ENCODE measurements at places on chromosomes 7 and 10.

GRCh38 chr7:14457568-14458453 lies 444.7 kb downstream of the DGKB start:
- DNase-seq, result peak; percentile 66

DNA sequence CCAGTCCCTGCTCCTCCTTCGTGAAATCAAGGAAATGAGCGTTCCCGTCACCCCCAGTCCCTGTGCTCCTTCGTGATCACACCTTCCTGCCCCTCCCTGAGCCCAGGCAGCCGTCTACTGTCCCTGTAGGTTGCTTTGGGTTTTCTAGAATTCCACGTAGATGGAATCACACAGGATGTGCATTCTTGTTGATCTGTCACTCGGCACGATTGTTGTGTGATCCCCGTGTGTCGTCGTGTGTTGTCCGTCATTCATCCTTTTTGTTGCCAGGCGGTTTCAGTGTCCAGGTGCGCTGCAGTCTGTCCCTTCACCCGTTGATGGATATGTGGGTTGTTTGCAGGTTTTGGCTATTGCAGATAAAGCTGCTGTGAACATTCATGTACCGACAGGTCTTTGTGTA lies 9.4 kb downstream of the MTG1 start:
- DNase-seq, result no peak

GRCh38 chr7:151384776-151385625 lies 24.8 kb downstream of the WDR86 start:
- DNase-seq, result no peak

- DNase-seq, result no peak
Observed at GRCh38 chr7:17590221-17590620, 291.8 kb downstream of the AHR start.

DNA sequence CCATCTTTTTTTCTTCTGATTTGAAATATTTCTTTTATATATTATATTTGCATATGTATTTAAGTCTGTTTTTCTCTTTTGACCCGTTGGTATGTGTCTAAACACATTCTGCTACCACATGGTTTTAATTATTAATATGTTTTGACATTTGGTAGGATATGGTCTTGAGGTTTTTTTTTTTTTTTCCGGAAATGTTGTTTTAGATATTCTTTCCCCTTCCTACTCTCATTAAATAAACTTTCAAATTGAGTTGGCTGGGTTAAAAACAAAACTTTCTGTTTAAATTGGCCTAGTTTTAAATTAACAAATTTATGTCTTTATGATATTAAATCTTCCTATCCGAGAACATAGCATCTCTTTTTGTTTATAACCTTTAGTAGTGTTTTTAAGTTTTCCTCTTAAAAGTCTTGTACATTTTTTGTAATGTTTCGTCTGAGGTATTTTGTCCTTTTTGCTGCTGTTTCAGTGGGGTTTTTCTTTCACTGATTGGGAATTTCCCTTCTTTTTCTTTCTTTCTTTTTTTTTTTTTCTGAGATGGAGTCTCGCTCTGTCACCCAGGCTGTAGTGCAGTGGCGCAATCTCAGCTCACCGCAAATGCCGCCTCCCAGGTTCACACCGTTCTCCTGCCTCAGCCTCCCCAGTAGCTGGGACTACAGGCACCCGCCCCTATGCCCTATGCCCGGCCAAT lies 25.4 kb downstream of the STAM start:
- DNase-seq, result no peak

GRCh38 chr10:43078175-43078985 lies 1.5 kb downstream of the RET start:
- no peak for DNase-seq

DNA sequence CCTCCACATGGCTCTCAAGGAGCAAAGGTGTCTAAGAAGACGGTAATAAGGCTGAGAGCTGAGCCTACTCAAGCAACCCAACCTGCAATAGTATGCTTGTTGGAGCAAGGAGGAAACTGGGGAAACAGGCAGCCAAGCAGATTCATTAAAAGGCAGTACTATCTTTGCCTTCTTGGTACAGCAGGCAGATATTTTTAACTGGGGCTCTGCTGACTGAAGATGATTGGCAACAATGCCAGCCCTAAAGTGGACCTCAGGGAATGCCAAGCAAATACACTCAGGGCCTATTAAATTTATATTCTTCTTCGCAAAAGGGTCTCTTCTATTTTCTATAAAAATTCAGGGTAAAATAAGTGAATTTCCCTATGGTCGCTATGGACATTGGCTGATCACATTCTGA lies 109.4 kb upstream of the PCGF5 start:
- DNase-seq, result no peak

- peak; percentile 74 for DNase-seq
Observed at GRCh38 chr7:47371733-47372368, 210.1 kb downstream of the TNS3 start.

- DNase-seq, result no peak
Observed at GRCh38 chr7:1546274-1546908, 9.6 kb downstream of the TMEM184A start.

DNA sequence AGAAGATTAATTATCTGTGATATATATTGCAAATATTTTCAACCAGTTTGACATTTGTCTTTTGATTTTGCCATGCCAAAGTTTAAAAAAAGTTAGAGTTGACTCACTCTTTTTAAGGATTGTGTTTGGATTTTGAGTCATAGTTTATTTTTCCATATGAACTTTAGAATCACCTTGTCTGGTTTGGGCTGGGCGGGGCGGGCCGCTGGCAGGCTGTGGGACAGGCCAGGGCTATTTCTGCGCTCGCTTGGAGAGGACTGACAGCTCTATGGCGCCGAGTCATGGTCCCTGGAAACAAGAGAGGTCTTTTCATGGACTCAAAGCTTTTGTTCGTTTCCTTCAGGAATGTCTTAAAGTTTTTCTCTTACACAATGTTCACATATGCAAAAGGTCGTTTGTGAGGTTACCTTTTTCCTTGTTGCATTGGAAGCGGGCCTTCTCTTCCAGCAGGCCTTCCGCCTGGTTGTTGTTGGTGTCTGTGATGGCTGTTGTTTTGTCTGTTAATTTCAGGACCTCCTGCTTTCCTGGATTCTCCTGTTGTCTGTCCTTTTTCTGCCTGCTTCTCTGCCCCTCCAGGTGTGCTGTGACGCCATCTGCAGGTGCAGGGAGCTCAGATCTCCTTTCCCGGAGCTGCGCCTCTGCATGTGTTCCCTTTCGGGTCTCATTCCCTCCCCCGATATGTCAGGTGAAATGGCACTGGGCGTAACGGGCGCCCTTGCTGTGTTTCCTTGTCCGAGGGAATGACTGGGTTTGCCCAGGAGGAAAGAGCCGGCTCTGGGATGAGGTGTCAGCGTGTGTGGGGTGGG lies 53.8 kb downstream of the INPP5A start:
- DNase-seq, result no peak

DNA sequence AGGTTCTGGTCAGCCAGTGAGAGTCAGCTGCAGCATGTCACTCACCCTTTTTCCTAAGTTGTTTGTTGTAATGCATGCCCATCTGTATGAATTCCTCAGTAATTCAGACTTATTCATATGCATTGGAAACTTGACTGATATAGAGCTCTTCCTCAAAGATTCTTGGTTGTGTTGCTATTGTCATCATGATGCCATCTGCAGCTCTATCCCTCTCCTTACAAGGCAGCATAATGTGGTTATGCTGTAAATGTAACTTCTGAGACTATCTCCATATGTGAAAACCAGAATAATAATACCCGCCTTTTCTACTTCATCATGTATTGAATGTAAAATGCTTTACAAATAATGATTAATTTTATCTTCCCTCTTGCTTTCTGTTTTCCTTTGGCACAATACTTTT lies 252.6 kb upstream of the MTPN start:
- no peak for DNase-seq

DNA sequence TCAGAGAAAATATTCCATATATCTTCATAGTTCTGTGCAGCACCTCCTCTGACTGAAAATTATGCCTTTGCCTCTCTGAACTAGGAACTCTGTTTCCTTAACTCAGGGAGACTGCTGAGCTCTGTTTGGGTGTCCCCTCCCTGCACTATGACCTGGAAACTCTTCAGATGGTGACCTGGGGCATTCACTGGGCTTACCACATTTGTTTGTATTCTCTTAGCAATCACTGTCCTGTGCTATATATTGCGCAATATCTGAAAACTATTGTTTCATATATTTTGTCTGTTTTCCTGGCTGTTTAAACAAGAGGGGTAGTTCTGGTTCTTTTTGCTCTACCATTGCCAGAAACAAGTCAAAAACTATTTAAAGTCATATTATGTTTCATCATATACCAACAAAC lies 181.8 kb upstream of the KIAA1217 start:
- no peak for DNase-seq

DNA sequence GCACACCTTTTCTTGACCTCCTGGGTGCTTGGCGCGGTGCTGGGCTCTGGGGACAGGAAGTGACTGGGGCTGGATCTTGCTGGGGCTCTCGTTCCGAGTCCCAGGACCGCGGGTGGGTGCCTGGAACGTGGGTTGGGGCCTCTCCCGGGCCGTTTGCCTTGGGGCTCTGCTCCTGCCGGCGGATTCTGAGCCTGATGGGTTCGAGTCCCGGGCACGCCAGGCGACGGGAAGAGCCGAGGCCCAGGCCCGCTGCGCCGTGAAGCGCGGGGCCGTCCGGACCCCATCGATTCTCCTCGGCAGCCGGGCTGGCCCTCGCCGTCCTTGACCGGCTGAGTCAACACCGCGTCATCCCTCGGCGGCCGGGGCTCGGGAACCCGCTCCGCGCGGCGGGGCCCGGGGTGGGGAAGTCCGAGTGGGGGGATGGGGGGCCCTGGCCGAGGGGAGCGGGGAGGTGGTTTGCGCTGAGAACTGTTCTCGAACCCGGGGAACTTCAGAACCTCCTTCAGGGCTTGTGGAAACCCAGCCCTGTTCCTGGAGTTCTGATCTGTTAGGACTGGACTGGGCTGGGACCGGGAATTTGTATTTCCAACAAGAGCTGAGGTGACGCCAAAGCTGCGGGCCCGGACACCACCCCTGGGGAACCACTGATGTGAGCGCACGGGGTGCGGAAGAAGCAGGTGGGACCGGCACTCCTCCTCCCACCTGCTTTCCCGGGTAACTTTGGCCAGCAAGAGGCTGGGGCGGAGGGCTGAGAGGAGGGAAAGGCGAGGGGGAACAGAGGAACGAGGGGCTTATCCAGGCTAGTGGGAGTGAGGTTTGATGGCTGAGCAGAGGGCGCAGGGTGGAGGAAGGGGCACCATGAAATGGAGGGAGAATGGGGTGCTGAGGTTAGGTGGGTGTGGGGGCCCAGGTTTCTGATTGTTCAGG lies 6.2 kb downstream of the HHEX start:
- DNase-seq, result no peak

- DNase-seq, result no peak
Observed at GRCh38 chr7:43195256-43195655, 82.8 kb downstream of the HECW1 start.

- no peak for DNase-seq
Observed at GRCh38 chr7:72438491-72438890, 26.4 kb upstream of the CALN1 start.

DNA sequence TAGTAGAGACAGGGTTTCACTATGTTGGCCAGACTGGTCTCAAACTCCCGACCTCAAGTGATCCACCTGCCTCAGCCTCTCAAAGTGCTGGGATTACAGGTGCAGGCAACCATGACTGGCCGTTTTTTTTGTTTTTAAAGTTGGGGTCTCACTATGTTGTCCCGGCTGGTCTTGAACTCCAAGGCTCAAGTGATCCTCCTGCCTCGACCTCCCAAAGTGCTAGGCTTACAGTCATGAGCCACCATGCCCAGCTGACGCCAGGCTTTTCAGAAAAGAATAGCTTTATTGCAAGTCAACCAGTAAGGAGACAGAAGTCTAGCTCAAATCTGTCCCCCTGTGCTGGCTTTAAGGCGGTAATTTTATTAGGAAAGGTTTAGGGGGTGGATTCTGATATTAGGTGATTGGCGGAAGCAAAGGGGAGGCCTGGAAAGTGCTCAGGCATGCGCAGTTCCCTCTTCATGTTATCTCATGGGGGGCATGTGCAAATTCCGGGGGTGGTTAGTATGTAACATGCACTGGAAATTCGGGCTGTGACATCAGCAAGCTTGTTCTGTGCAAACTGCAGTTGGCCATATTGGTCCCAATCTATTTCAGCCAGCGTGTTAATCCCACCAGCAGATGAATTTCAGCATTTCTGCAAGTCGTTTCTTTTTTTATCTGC lies 42.7 kb downstream of the LIMK1 start:
- DNase-seq, result no peak

- no peak for DNase-seq
Observed at GRCh38 chr10:17250736-17251135, 22.7 kb downstream of the VIM start.

DNA sequence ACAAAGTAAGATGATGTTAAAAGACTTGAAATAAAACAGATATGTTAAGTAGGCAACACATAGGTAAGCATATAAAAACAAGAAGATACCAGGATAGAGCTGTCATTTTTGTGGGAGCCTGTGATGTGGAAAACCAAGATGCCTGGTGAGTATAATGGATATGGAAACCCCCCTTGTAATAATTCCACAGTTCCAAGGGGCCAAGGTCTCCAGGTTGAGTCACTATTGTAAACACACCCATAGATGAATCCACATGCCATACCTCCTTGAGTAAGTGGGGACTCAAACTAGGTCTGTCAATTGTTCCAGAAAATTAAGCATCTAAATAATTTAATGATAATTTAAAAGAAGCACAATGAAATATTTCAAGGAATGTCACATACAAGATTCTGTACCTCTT lies 15.9 kb downstream of the CAV1 start:
- no peak for DNase-seq

GRCh38 chr7:119957335-119957734 lies 315.6 kb upstream of the KCND2 start:
- no peak for DNase-seq

DNA sequence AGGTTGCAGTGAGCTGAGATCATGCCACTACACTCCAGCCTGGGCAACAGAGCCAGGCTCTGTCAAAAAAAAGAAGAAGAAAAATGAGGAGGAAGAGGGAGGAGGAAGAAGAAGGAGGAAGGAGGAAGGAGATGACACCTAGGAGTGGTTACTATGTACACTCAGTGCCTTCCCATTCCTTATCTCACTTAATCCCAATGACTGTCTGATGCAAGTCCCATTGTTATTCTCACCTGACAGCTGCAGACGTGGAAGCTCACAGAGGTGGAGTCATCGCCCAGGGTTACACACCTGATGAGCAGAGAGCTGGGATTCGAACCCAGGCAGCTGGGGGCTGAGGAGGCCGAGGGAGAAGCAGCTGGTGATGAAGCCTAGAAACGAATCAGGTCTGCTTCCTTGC lies 258.8 kb downstream of the SNX10 start:
- DNase-seq, result no peak

DNA sequence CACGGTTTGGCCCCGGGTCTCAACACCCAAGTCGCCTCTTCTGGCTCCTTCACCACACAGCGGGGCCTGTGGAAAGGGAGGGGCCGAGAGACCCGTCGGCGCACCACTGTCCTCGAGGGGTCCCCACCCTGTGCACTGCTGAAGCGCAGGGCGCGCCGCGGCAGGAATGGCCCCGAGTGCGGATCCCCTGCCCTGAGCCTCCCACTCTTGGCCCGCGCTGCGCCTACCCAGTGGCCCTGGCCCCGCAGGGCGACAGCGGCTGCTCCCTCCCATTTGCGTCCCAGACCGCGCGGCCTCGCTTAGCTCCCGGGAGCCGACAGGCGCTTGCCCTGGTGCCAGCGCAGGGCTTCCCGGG lies 2.1 kb upstream of the SFMBT2 start:
- DNase-seq, result peak; percentile 52
